T-helper 2 cell treated with Interferon-gamma antibody and Interleukin-4, amounts not matched to agents 5 μg/mL and 100 μg/mL, for 36 hours (primary cell): ENCODE measurements at places on chromosomes 5 and 9.

GRCh38 chr5:52994266-52994665, 5.1 kb downstream of the ITGA2 start:
- H3K27me3 ChIP-seq: peaks cover 27% of the 10 kb centered on the region
- H3K4me1 ChIP-seq: peaks cover 17% of the 10 kb centered on the region
- no peak overlapping the region for H3K27ac ChIP-seq
- no peak overlapping the region for H3K4me3 ChIP-seq
- peaks cover 11% of the 10 kb centered on the region for H3K36me3 ChIP-seq
- no peak for DNase-seq

DNA sequence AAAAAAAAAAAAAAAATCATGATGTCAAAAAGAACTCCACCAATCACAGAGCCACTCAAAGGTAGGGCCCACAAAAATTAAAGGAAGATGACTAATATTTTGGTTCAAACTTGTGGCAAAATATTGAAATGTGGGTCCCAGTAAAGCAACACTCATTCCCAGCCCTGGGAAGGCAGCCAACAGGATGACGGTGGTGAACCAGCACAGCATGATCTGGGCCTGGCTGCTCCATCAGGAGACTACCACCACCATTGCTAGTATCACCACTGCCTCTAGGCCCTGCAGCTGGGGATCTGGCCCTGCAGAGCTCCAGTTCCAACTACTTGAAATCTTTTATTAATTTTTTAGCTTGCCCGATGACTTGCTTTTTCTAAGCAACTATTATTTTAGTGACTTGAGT, 206.8 kb upstream of the ITGA1 start:
- no peak overlapping the region for H3K4me3 ChIP-seq
- H3K4me1 ChIP-seq: no peaks in the 10 kb centered on the region
- DNase-seq: no peak
- no peaks in the 10 kb centered on the region for H3K36me3 ChIP-seq
- H3K27me3 ChIP-seq: no peaks in the 10 kb centered on the region

DNA sequence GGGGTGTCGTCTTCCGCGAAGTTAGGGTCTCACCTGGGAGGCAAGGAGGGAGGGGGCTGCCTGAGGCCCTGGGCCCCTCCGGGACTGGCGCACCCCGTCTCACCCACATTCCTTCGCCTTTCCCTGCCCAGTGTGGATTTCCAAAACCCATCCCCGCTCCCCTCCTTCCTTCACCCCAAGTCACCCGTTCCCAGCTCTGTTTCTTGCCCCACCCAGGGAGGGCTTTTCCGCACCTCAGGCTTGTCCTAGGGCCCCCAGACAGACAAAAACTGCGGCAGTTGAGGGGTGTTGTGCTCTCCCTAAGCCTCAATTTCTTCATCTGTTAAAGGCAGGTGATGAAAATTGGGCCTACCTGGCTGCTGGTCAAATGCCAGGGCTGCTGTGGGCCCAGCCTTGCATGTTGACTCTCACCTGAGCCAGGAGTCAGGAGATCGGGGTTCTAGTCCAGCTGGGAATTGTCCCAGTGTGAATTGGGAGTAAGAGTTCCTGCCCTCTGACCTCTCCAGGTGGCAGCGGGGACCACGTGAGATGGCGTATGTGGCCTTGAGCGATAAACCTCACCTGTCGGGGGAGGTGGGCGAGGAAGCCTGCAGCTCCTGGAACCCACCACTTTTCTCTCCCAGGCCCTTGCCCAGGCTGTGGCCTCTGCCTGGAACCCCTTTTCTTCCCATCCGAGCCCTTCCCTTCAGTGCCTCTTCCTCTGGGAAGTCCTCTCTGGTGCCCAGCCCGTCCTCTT, 143.4 kb upstream of the IER5L start:
- DNase-seq: no peak
- H3K4me1 ChIP-seq: peaks cover 18% of the 10 kb centered on the region
- H3K27ac ChIP-seq: no peak overlapping the region
- no peaks in the 10 kb centered on the region for H3K36me3 ChIP-seq
- H3K4me3 ChIP-seq: peak overlapping the region; percentile 21

GRCh38 chr9:38131729-38132128, 62.7 kb upstream of the SHB start:
- H3K27ac ChIP-seq: no peak overlapping the region
- no peaks in the 10 kb centered on the region for H3K36me3 ChIP-seq
- no peak overlapping the region for H3K4me3 ChIP-seq
- no peaks in the 10 kb centered on the region for H3K4me1 ChIP-seq
